Activated CD4-positive, CD25-positive, alpha-beta regulatory T cell treated with anti-CD3 and anti-CD28 coated beads, Interleukin-2, amount 50 U/mL, for 24 hours (primary cell): ENCODE measurements at places on chromosomes 11 and 22.
A peak's percentile ranks its signal among the peaks of the same experiment; 100 is the strongest.

DNA sequence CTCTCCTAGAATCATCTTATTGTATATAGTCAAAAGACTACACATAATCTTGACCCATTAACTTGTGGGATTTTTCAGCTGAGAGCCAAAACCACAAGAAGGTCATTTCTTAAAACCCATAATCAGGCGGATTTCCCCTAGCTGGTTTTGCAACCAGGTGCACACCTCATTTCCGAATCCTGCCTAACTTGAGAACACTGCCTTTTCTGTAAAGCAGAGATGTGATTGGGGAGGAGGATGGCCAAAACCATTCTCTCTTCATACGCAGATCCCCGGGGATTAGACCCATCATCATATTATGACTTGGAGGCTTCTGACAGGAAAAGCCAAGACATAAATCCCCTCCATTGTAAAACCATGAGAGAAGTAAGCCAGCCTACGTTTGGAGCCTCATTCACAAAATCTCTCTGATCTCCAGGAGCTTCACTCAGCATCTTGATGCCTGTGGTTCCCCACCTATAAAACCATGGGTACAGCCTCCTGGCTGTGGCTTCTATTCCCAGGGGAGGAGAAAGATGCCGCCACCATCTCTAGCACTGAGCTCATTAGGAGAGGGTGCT is 191.3 kb downstream of the KIF18A start:
- ATAC-seq, result no peak

GRCh38 chr11:13277768-13278608 is at the start of gene BMAL1:
Gene BMAL1 (plus strand): TSS chr11:13277790. CDS start chr11:13354309, 76,519 bp downstream.
- ATAC-seq, result peak; percentile 22

GRCh38 chr11:111765984-111766833 is at the start of gene PPP2R1B:
Gene PPP2R1B (minus strand): TSS chr11:111766389. CDS start chr11:111766361, 28 bp downstream.
- peak; percentile 95 for ATAC-seq

- no peak for ATAC-seq
These were observed 3.1 kb downstream of the FXYD2 start for GRCh38 chr11:117821431-117821830.

GRCh38 chr11:61338783-61339489 is 5.9 kb downstream of the TKFC start:
- no peak for ATAC-seq

- ATAC-seq, result no peak
These were observed 26.4 kb upstream of the ADORA2A start for GRCh38 chr22:24400726-24401596.
